ENCODE measurements at places on chromosomes 7 and 10.

- no peak overlapping the region for H3K27ac ChIP-seq
- H3K36me3 ChIP-seq = no peaks in the 10 kb centered on the region
- no peaks in the 10 kb centered on the region for H3K4me1 ChIP-seq
- H3K27me3 ChIP-seq = no peaks in the 10 kb centered on the region
- H3K4me3 ChIP-seq = no peak overlapping the region
These were observed 124.4 kb upstream of the RNF32 start for GRCh38 chr7:156515911-156516790.

- DNase-seq = no peak
- H3K36me3 ChIP-seq = no peaks in the 10 kb centered on the region
- peak within 1 kb of the TSS; percentile 64 for H3K27ac ChIP-seq
- H3K4me1 ChIP-seq = no peaks in the 10 kb centered on the region
These were observed at the start of gene BICC1 for GRCh38 chr10:58512491-58513187. BICC1 (plus strand) TSS chr10:58512872; CDS start chr10:58513144, 272 bp downstream.

GRCh38 chr7:158760445-158760764, 55.8 kb upstream of the NCAPG2 start:
- H3K4me3 ChIP-seq = no peak overlapping the region
- H3K27ac ChIP-seq = no peak overlapping the region
- peaks cover 26% of the 10 kb centered on the region for H3K36me3 ChIP-seq
- no peaks in the 10 kb centered on the region for H3K27me3 ChIP-seq

DNA sequence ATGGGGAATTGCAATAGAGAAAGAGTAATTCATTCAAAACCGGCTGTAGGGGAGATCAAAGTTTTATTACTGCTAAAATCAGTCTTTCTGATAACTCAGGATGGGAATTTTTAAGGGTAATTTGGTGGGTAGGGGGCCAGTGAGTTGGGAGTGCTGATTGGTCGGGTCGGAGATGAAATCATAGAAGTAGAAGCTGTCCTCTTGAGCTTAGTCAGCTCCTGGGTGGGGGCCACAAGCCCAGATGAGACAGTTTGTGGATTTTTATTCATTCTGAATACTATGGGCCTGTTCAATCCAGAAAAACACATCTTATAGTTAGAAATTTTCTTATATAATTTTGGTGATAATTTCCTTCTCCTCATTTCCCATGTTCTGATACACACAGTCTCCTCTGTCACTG, 25.4 kb downstream of the CALD1 start:
- no peak for DNase-seq
- no peaks in the 10 kb centered on the region for H3K4me1 ChIP-seq
- no peak overlapping the region for H3K27ac ChIP-seq
- no peaks in the 10 kb centered on the region for H3K27me3 ChIP-seq

- no peaks in the 10 kb centered on the region for H3K36me3 ChIP-seq
- no peaks in the 10 kb centered on the region for H3K4me1 ChIP-seq
- no peaks in the 10 kb centered on the region for H3K27me3 ChIP-seq
- DNase-seq = no peak
- H3K4me3 ChIP-seq = no peak overlapping the region
- H3K27ac ChIP-seq = no peak overlapping the region
These were observed 170.5 kb downstream of the RPS24 start for GRCh38 chr10:78203915-78204818.

DNA sequence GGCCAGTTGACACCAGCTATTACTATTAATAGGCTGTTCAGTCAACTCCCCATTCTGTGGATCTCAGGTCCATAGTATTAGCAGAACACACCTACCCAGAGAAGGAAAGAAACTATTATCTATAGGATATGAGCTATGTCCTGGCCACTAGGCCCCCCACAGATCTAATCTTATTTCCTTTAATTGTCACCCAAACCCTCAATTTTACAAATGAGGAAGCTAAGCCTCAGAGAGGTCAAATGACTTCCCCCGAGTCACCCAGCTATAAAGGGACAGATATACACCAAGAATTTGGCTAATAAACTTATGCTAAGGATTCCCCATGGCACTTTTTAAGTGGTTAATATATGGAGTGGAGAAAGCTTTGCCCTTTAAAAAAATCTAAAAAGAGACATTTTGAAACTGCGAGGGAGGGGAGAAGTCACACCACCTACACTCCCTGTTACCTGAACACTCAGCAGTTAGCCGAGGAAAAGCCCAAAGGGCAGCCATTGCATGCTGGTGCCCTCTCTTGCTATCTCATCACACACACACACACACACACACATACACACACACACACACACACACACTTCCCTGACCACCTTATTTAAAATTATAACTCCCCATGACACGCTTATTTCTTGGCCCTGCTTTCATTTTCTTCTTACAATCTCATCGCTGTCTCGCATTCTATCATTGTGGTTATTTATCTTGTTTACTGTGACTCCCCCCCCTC, 157.0 kb upstream of the ADO start:
- H3K4me3 ChIP-seq = no peak overlapping the region
- H3K36me3 ChIP-seq = no peaks in the 10 kb centered on the region
- no peak for DNase-seq
- H3K4me1 ChIP-seq = no peaks in the 10 kb centered on the region
- no peaks in the 10 kb centered on the region for H3K27me3 ChIP-seq
- H3K27ac ChIP-seq = no peak overlapping the region

DNA sequence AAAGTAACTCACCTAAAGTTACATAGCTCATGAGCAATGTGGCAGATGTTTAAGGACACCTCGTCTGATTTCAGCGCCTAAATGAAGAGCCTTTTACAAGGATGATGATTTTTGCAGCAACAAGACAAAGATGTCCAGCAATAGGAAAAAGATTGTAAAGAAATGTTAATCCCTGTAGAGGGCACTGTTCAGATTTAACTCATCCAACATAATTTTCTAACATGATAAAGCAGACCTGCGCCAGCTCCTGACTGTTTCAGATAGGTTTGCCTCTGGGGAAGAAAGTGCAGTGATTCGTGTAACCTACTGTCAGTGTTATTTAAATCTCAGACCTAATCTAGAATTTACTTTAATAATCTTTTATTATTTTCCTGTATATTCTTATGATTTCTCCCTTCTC, 595.2 kb downstream of the AUTS2 start:
- DNase-seq = no peak
- H3K4me3 ChIP-seq = no peak overlapping the region
- H3K27ac ChIP-seq = no peak overlapping the region
- no peaks in the 10 kb centered on the region for H3K36me3 ChIP-seq

DNA sequence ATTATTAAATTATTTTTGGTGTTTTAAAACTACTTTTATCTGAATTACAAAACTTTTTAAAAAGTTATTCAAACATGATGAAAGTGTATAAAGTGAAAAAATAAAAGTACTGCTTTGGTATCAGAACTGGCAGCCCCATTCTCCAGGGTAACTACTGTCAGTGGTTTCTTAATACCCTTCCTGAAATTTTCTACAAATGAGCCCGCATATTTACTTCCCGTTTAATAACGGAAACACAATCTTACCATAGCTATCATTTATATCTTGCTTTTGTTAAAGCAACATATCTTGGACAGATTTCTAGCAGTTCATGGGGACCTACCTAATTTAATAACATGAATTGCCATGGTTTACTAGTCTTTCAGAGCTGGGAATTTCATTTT, 249.9 kb downstream of the RNLS start:
- H3K36me3 ChIP-seq = no peaks in the 10 kb centered on the region
- no peak overlapping the region for H3K4me3 ChIP-seq
- no peaks in the 10 kb centered on the region for H3K4me1 ChIP-seq
- no peak overlapping the region for H3K27ac ChIP-seq
- no peaks in the 10 kb centered on the region for H3K27me3 ChIP-seq

DNA sequence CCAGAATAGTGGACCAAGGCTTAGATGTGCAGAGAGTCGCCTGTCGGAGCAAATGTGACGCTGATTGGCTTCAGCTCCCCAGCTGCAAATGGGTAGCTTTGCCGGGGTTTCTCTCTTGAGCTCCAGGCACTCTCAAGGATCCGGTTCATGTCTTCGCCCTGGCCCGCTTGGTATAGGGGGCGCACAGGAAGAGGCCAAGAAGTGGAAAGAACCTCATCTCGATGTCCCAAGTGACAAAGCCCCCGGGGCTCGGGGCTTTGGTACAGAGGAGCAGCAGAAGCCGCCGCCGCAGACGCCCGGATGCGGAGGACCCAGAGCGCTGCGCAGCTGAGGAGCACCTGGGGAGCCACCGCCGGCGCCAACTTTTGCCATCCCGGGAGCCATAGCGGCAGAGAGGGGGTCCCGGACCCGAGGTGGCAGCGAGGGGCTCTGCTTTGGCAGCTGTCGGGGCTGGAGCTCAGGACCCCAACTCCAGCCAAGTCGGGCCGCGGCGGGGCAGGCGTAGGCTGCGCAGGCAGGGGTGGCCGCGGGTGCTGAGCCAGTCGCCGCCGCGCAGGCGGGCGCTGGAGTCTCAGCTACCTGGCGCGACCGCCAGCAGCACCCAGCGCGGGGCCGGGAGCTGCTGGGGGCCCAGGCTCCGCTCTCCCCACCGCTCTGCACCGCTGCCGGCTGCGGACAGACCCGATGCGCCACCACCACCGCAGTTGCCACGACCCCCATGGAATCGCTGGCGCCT, 466.6 kb downstream of the XPNPEP1 start:
- H3K4me3 ChIP-seq = peak overlapping the region; percentile 23
- H3K36me3 ChIP-seq = no peaks in the 10 kb centered on the region
- no peak for DNase-seq
- no peak overlapping the region for H3K27ac ChIP-seq
- H3K4me1 ChIP-seq = no peaks in the 10 kb centered on the region

GRCh38 chr7:91710881-91711280, 169.6 kb downstream of the MTERF1 start:
- no peaks in the 10 kb centered on the region for H3K36me3 ChIP-seq
- no peak overlapping the region for H3K27ac ChIP-seq
- no peaks in the 10 kb centered on the region for H3K27me3 ChIP-seq
- H3K4me1 ChIP-seq = no peaks in the 10 kb centered on the region
- no peak overlapping the region for H3K4me3 ChIP-seq

GRCh38 chr10:53547364-53547763, 774.8 kb upstream of the MBL2 start:
- no peak overlapping the region for H3K4me3 ChIP-seq
- no peak overlapping the region for H3K27ac ChIP-seq
- H3K36me3 ChIP-seq = no peaks in the 10 kb centered on the region
- no peaks in the 10 kb centered on the region for H3K27me3 ChIP-seq
- H3K4me1 ChIP-seq = no peaks in the 10 kb centered on the region

DNA sequence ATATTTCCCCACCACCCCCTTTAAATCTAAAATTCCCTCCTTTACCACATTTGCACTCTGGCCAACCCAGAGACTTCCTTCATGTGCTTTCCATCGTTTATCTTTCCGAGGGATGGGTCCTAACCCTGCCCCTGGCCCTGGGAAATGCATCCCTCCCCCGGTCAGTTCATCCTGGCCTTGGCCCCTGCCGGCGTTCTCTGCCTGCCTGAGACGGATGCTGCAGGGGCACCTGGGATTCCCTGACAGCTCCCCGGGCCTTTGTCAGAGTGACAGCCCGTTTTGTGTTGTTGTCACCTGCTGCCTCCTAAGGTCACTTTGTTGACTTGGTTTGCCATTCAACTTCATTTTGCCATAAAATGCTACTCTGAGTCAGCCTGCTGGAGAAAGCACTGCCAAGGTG, 34.8 kb upstream of the PITRM1 start:
- no peak overlapping the region for H3K4me3 ChIP-seq
- no peaks in the 10 kb centered on the region for H3K27me3 ChIP-seq
- no peaks in the 10 kb centered on the region for H3K4me1 ChIP-seq
- H3K27ac ChIP-seq = no peak overlapping the region

- no peak overlapping the region for H3K27ac ChIP-seq
- no peak for DNase-seq
- H3K4me3 ChIP-seq = no peak overlapping the region
- no peaks in the 10 kb centered on the region for H3K4me1 ChIP-seq
These were observed 81.5 kb downstream of the FRMPD2 start for GRCh38 chr10:48192881-48193450.

- no peak for DNase-seq
- H3K4me1 ChIP-seq = no peaks in the 10 kb centered on the region
- H3K27ac ChIP-seq = no peak overlapping the region
- H3K4me3 ChIP-seq = no peak overlapping the region
These were observed 772.9 kb downstream of the SORCS3 start for GRCh38 chr10:105413997-105414396.

DNA sequence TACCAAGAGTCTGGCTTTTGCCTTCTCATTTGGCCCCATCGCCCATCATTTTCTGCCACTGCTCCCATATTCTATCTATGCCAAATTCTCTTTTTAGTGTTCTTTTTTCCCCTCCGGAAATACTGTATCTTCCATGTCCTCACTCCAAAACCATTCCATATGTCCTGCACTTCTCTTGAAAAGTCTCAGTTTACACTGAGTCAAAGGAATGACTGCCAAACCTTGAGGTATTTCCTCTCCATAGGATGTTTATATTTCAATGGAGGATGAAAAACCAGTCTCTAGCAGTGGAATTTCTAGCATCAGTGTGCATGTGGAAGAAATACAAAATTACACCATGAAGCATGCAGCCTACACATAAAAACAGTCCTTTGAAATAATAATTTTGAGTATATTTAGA, 121.4 kb upstream of the PHYHIPL start:
- no peak for DNase-seq
- H3K4me1 ChIP-seq = no peaks in the 10 kb centered on the region
- no peaks in the 10 kb centered on the region for H3K27me3 ChIP-seq
- H3K36me3 ChIP-seq = no peaks in the 10 kb centered on the region
- no peak overlapping the region for H3K4me3 ChIP-seq

DNA sequence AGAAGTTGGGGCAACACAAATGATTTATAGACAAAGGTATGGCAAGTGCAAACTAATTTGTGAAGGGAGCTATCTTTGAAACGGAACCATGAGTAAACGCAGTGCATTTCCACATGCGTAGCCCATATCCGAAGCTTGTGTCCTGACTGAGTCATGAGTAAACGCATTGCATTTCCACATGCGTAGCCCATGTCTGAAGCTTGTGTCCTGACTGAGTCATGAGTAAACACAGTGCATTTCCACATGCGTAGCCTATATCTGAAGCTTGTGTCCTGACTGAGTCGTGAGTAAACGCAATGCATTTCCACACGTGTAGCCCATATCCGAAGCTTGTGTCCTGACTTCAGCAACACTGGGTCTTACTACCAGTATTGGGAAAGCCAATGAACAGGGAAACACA, 95.0 kb downstream of the CELF2 start:
- no peaks in the 10 kb centered on the region for H3K36me3 ChIP-seq
- no peaks in the 10 kb centered on the region for H3K4me1 ChIP-seq
- H3K27me3 ChIP-seq = no peaks in the 10 kb centered on the region
- H3K4me3 ChIP-seq = no peak overlapping the region
- no peak for DNase-seq

GRCh38 chr7:82241356-82241755, 202.2 kb downstream of the CACNA2D1 start:
- H3K4me3 ChIP-seq = no peak overlapping the region
- DNase-seq = no peak
- H3K4me1 ChIP-seq = no peaks in the 10 kb centered on the region
- H3K36me3 ChIP-seq = no peaks in the 10 kb centered on the region
- H3K27ac ChIP-seq = no peak overlapping the region

GRCh38 chr7:156661637-156662036, 21.1 kb downstream of the RNF32 start:
- no peaks in the 10 kb centered on the region for H3K4me1 ChIP-seq
- no peaks in the 10 kb centered on the region for H3K36me3 ChIP-seq
- H3K4me3 ChIP-seq = no peak overlapping the region

DNA sequence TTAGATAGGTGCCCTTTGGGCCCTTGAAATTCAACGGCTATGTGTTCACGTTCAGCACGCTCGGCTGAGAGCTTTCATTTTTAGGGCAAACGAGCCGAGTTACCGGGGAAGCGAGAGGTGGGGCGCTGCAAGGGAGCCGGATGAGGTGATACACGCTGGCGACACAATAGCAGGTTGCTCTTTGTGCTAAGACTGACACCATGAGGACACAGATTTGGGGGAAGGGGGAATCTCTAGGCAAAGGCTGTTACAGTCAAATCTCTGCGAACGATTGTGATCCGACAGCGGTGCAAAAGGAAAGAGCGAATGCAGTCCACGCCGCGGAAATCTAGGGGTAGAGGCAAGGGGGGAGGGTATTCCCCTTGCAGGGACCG, 667 bp downstream of the KLLN start:
- H3K36me3 ChIP-seq = no peaks in the 10 kb centered on the region
- H3K27me3 ChIP-seq = no peaks in the 10 kb centered on the region
- no peak for DNase-seq
- peak overlapping the region; percentile 69 for H3K4me3 ChIP-seq

Measured in esophagus squamous epithelium (tissue), 5 donors.